CD4-positive, alpha-beta T cell treated with Interleukin-10 for 1 hour (primary cell): ENCODE measurements at places on chromosomes 5 and 9.
A peak's percentile ranks its signal among the peaks of the same experiment; 100 is the strongest.

DNA sequence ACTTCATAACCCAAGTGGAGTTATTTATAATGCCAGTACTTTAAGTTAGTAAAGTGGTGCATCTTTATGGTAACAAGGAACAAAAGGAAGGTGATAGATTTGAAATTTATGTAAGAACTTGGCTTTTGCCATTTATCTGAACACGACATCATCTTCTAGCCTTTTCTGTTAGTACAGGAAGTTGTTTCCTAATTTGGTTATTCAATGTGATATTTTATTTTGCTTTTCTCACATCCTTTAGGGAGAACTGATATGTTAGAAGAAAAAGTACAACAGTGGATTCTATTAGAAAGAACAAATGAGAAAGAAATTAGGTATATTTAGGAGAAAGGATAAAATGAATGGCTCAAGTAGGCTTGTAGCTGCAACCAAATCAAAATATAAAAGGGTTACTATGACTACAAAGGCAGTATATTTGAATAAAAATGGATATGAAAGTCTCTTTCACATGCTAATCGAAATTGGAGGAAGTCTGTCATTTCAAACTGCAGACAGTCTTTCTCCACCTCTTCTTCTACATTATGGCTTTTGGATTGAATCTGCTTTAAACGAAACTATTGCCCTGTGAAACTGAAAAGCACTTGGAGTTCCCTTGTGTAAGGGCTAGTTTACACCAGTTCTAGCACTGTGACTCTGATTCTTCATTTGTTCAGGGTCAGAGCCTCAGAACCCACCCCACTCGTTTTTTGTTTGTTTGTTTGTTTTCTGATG is 18.5 kb upstream of the SLC24A2 start:
- no peak for DNase-seq

GRCh38 chr5:52657247-52657645 is 130.5 kb upstream of the ITGA1 start:
- peak; percentile 42 for DNase-seq

DNA sequence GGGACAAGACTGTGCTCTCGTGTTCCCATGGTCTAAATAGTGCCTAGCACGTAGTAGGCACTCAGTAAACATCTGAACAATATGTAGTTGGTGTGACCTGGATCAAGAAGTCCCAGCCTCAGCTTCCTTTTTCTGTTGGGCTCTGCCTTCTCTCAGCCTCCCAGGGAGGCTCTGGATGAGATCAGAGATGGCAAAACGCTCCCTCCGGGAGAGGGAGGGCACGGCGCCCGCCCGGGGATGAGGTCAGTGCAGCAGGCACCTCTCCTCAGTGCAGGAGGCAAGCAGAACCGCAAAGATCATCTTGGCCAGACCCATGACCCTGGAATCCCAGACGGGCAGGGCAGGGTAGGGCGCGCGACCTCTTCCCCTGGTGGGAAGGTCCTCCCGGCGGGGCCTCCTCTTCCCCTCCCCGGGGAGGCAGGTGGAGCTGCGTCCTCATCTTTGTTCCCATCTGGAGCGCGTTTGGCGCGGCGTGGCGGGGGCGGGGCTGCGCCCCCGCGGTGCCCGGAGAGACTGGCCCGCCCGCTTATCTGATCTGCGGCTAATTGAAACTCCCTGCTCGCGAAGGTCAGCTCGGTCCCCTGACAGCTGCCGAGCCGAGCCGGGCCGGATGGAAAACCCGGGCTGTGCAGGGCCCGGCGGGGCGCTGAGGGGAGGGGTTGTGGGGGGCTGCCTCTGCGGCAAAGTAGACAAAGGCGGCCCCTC is 60.9 kb downstream of the CXXC5 start:
- no peak for DNase-seq

DNA sequence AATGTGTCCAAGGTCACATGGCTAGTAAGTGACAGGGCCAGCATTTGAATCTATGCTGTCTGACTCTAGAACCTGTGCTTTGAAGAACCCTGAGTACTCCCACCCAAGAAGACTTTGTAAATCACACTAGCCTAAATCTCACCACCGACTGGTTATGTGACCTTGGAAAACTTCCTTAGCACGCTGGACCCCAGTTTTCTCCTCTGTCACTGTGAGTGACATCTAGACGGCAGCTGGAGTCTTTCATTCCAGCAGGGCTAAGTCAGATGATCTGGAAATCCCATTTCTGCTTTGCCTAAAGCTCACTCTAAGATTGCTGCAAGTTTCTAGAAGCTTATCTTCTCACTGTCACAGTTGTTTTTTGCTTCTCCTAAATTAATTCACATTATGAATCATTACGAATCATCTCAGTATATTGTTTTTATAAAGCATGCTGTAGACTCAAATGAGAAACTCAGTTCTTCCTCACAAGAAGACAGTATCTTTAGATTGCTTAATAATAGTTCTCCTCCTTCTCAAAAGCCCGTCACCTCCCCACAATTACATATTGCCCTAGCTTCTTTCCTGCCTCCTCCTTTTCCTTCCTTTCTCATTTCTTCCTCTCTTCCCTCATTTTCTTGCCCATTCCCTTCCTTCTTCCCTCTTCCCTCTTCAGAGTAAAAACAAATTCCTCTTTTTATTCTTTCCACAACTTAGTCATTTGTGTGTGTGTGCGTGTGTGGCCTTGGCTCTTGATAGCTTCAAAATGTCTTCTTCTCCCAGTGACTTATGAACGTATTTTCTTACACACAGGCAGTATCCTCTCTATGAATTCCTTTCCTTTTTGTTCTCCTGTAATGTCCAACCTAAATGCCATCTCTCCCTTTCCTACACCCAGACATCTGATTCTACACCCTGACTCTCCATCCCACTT is 16.8 kb downstream of the ALDOB start:
- DNase-seq = no peak

- no peak for DNase-seq
Measured at GRCh38 chr9:130219661-130220096, 45.9 kb upstream of the HMCN2 start.

GRCh38 chr9:113579283-113580040 is 115.9 kb downstream of the RGS3 start:
- peak; percentile 19 for DNase-seq

- DNase-seq = no peak
Measured at GRCh38 chr5:132812123-132812765, 858 bp upstream of the SOWAHA start.
